ENCODE measurements at places on chromosomes 4 and X.

DNA sequence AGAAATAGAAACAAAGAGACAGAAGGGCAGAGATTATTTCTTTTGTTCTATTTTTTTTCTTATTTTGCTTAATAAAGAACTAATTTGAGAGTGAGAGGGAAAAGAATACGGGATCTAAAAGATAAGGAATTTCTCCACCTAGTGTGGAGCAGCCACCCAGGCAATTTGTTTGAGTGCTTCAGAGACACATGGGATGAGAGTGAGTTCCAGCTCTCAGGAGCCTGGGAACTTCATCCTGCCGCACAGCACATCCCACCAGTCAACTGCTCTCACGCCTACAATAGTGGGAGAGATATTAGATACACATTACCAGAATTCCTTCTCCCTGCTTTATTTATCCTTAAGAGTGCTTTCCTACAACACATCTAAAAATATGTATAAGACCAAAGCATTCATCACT, 946.4 kb downstream of the PDHA2 start:
- DNase-seq: no peak

- no peak for DNase-seq
These were observed 21.4 kb downstream of the HMX1 start for GRCh38 chr4:8850074-8850829.

- DNase-seq: no peak
These were observed 457.2 kb downstream of the GALNTL6 start for GRCh38 chr4:172270397-172270796.

DNA sequence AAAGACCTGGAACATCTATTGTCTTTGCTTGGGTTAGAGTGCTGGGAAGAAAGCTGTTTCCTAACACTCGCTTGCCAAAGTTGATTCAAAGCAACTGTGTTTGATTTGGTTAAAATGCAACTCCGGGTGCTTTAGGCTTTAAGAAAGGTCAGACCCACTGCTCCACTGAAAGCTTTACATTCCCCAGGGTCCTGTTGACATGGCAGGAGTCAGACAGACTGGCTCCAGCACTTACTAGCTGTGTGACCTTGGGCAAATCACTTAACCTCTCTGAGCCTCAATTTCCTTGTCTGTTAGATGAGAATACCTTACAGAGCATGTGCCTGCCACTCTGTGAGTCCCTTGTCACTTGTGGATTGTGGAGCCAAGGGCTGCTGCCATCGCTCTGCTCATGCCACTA, 39.0 kb downstream of the DGKK start:
- no peak for DNase-seq

- no peak for DNase-seq
These were observed 61.8 kb downstream of the MAGED1 start for GRCh38 chrX:51955200-51955599.

- DNase-seq: no peak
These were observed 55.7 kb upstream of the GYPE start for GRCh38 chr4:143961075-143961474.

- no peak for DNase-seq
These were observed 85.5 kb downstream of the RTL3 start for GRCh38 chrX:78573630-78574029.
